ENCODE measurements at places on chromosomes 2 and 18. TPM values are rescaled to one million over a fixed set of nuclear protein-coding genes. Genes with fewer than 3 reads are reported as not detected.

- DNase-seq, result no peak
Observed at GRCh38 chr2:38486213-38487026, 109.3 kb upstream of the ATL2 start.

DNA sequence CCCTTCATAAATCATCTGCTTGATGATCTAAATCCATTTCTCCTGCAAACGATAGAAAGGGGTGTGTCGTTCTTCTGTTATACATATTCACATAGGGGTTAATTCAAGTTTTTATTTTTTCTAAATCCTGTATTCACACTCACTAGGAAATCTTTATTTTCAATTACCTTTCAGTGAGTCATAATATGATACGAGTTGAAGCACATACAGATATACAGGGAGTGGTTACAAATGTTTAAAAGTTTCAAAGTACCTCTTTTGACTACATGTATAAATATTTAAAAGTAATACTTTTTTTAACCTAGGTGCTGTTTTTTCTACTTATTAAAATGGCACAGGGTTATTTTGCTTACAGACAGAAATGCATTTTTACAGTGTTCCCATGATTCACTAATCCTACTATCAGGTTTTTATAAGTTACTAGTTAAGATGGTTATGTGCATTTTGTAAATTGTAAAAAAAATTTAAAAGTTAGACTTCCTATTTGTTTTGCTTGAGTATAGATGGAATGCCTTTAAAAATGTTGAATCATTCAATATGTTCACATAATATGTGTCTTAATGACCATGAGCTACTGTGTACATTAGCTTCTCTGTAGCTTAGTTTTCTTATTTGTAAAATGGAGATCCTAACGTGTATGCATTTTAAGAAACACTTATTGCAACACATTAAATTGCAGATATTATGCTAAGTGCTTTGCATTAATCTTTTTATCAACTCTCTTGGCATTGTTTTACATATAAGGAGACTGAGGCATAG is 1378.1 kb downstream of the DSC3 start:
- no peak for DNase-seq

DNA sequence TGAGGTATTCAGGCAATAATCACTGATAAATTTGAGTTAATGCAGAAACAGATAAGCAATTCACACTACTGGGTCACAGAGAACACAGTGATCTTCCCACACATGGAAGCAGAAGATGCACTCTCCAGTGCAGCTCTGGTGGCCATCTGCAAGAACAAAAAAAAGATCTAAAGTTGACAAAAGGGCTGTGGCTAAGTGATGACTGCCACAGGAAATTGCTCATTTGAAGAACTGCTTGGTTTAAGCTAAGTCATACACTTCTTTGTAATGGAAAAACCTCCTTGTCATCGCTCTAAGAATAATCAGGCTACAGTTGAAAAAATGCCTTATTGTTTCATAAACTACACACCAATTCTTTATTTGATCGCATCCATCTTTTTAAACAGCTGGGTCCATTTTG is 115.1 kb downstream of the DTNB start:
- no peak for DNase-seq

- DNase-seq, result peak; percentile 41
Observed at GRCh38 chr2:160062292-160063005, at the start of gene PLA2R1. Gene PLA2R1 (minus strand): TSS chr2:160062615. CDS start chr2:160062403, 212 bp downstream.

GRCh38 chr2:43114210-43114609 is 112.2 kb downstream of the ZFP36L2 start:
- no peak for DNase-seq

The SMCHD1 gene
- 16.1 TPM for polyA plus RNA-seq

DNA sequence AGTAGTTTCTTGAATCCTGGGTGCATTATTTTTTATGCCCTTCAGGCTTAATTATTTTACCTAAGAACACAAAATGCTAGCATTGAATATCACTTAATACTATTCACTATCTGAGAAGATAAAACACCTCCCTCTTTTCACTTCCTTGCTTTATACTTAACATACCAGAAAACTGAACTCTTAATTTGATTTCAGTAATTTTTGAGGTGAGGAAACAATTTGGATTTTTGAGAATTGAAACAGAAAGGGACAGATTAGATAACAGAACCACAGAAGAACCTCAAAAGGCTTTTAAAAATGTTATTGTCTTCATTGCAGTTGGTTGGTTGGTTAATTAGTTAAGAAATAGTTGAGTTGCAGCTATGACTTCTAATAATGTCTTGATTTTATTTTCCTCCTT is 69.5 kb downstream of the GPD2 start:
- DNase-seq, result no peak

The MAL gene
- not detected for polyA plus RNA-seq

DNA sequence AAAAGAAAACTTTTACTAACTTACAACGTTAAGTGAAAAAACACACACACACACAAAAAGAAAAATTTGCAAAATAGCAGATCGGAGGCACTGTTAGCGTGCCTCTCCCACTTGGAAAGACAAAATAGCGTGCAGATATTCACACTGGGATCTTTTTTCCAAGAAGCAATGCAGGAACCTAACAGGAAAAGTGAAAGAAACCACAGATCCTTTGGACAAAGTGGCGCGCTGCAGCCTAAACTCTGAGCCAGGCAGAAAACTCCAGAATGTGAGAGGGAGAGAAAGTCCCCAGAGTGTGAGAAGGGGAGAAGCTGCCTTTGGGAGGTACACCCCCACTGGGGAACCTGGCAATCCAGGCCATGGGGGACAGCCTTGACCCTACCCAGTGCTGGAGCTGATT is 70.7 kb upstream of the SERPINE2 start:
- no peak for DNase-seq

GRCh38 chr2:167652401-167652800 is 595.0 kb downstream of the STK39 start:
- no peak for DNase-seq

DNA sequence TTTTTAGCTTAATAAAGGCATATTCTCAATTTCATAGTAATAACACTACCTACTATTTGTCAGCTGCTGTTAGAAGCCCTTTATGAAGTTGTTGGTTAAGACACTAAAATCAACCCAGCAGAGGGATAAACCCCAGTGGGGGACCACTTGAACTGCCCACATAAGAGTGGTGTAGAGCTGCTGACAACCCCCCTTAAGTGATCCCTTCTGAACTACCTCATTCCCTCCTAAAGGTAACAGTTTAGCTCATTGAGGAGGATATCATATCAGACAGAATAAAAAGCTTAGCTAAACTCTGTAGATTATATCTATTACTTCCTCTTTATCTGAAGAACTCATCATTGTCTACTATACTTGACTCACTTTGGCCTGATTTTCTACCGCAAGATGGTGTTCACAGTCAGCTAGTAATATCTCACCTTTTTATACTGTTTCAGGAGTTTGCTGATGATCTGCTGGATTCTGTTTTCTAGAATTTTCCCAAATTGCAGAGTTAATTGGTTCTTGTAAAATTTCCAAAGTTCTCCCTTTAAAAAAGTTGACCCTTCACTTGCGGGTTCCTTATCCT is 16.2 kb downstream of the GALM start:
- no peak for DNase-seq

GRCh38 chr2:61898810-61899209 is 6.7 kb upstream of the COMMD1 start:
- peak; percentile 46 for DNase-seq

DNA sequence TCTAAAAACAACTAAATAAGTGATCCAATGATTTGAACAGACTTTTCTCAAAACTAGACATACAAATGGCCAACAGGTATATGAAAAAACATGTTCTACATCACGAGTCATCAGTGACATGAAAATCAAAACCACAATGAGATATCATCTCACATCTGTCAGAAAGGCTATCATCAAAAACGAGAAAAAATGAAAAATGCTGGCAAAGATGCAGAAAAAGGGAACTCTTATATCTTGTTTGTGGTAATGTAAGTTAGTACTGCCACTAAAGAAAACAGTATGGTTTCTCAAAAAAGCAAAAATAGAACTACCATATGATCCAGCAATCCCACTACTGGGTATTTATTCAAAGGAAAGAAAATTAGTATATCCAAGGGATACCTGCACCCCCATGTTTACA is 255.3 kb upstream of the FBXO11 start:
- DNase-seq, result no peak

- DNase-seq, result no peak
Observed at GRCh38 chr2:74566076-74566753, 11.7 kb downstream of the DOK1 start.

The DNAH7 gene
- 0.49 TPM for polyA plus RNA-seq

The CRYBA2 gene
- not detected for polyA plus RNA-seq

The PID1 gene
- 2.7 TPM for polyA plus RNA-seq

DNA sequence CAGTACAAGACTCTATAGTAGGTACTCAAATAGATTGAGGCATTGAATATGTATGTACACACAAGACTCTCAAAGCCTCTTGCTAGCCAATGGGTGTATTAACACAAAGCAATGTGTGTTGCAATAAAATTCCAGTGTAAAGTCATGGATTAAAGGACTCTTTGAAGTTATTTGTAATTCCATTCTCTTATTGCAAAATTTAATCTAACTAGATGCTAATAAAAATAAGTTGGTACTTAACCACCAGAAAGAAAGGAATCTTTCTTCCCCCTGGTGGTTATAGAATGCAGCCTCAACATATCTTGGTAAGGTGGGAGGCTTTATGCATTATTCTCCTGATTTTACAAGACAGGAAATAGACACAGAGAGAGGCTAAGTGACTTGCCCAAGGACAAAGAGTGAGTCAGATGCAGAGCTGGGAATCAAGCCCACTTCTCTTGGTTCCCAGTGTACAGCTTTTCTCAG is 18.0 kb downstream of the LRP1B start:
- no peak for DNase-seq

DNA sequence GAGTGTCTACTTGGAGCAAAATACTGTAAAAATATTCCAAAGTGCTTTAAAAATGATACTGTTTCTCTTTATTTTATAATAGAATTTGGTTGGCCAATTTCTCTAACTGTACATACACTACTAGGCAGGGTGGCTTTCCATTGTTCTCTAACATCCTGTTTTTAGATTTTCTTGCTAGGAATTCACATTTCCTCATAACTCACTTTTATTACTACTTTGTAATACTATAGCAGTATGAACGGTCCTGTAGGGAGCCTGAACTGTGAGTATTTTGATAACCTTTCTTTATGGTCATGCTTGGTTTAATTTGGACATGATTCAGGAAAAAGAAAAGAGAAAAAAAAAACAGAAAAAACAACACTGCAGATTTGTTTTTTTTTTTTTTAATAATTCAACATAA is 37.8 kb downstream of the GCG start:
- DNase-seq, result no peak

DNA sequence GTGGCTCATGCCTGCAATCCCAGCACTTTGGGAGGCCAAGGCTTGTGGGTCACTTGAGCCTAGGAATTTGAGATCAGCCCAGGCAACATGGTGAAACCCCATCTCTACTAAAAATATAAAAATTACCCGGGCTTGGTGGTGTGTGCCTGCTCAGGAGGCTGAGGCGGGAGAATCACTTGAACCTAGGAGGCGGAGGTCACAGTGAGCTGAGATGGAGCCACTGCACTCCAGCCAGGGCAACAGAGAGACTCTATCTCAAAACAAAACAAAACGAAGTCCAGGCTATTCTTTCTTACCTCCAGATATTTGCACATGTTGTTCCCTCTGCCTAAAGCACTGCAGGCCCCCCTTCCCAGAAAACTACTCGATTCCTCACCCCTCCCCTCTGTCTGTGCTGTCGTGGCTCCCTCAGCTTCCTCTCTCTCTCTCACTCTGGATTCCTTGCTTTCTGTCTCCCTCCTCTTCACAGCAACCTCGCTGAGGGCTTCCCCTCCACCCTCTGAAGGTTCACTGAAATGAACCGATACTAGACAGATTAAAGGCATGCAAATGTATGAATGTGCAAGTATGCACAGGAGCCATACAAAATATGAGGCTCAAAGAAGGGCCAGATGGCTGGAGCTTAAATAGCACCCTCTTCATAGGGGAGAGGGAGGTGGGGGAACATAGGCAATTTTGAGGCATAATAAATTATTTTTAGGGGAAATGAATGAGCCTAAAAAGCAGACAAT is 18.5 kb downstream of the TMEM177 start:
- DNase-seq, result no peak

The LONRF2 gene
- polyA plus RNA-seq, result 4.7 TPM

DNA sequence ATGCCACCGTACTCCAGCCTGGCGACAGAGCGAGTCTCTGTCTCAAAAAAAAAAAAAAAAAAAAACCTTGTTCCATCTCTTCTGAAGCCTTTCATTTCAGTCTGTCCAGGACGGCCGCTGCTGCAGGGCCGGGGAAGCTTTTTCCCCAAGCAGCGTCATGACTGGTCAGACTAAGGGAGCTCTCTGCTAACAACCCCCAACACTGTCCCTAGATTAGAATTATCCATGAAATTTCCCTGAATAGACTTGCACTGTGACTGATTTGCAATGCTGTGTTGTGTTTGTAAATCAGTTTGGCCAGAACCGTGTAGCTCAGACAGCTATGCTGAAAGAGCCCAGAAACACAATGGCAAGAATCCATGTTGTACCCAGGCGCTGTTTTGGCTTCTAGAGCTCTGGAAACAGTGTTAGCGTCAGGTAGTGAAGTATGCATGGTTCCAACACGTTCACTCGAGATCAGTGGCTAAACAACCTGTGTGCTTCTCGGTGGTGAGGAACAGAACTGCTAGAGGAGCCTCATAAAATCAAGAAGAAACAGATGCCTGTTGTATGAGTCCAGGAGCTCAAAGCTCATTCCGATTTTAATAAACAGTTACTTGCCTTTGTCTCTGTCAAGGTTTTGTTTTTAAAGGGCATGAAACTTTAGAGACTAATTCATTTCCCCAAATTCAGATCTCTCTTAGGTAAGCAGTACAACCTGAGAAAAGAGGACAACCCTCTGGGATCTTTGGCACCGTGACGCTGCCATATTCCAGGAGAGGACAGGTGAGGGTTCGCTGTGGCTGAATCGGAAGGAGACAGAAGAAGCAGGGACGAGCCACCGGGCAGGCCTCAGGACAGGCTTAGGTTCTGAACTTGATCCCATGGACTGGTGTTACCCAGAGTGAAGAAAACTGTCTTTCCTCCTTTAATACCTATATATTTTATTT is 43.5 kb downstream of the GORASP2 start:
- no peak for DNase-seq

Data from A549 (cell line).